ENCODE measurements at places on chromosomes 6 and 20.

DNA sequence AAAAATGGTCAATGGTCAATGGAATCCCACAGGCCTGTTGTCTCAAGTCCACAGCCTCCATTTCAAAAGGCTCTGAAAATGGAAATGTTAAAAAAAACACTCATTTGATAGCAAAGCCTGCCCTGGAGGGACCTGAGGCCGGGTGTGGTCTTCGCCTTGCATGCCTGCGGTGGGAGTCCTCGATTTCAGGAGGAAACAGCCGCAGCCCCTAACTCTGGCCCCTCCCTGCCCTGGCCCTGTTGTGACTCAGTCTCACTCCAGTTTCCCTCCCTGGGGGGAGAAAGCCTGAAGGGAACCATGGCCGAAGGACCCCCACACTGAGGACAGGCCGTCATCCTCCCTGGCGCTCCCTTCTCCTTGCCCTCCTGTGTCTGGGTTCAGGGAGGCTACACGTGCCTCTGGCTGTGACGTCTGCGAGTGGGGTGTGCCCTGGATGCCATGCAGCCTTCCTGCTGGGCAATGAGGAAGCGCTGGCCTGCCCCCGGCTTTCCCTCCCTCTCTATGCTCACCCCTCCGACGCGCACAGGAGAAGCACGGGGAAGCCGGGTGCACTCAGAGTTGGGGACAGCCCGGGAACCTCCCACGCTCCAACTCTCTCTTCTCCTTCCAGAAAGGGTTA, 9.2 kb downstream of the BHLHE23 start:
- DNase-seq: no peak
- H3K27ac ChIP-seq: no peak overlapping the region
- H3K27me3 ChIP-seq: peaks cover 88% of the 10 kb centered on the region
- H3K4me3 ChIP-seq: no peak overlapping the region
- no peaks in the 10 kb centered on the region for H3K36me3 ChIP-seq

DNA sequence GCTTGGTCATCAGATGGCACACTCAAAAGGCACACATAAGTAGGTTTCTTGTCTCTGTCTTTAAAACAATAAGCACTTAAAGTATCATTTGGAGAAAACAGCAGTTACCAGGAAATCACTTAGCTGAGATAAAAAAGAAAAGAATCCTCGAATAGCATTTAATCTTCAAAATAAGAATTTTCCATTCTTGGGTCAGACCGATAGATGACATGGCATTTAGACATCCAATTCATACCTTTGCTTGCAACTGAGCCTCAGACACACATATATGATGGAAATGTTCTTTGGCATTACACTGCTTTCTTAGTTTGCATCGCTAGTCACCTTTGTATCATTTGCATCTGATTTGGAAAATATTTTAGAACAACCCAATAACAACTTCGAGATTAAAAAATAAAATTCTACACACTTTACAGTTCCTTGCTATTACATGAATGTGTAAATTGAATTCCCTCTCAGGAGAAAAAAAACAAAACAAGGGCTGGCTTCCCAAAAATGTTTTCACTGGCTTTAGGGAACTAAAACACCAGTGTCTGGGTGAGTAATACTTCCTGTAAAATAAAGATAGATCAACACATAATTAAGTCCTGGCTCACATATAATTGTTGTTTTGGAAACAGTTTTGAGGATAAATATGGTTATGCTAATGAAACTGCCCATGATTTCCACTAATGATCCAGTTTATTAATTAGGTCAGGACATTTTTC, 1.3 kb upstream of the RNF217 start:
- DNase-seq: no peak
- H3K4me3 ChIP-seq: peak overlapping the region; percentile 89
- no peaks in the 10 kb centered on the region for H3K27me3 ChIP-seq
- H3K4me1 ChIP-seq: peaks cover 23% of the 10 kb centered on the region
- H3K36me3 ChIP-seq: no peaks in the 10 kb centered on the region
- H3K27ac ChIP-seq: peak overlapping the region; percentile 99

GRCh38 chr6:35359744-35360348, 17.5 kb downstream of the PPARD start:
- peak overlapping the region; percentile 55 for H3K27ac ChIP-seq
- H3K36me3 ChIP-seq: no peaks in the 10 kb centered on the region
- peaks cover 47% of the 10 kb centered on the region for H3K4me1 ChIP-seq
- no peaks in the 10 kb centered on the region for H3K27me3 ChIP-seq
- peak; percentile 83 for DNase-seq

- H3K4me1 ChIP-seq: no peaks in the 10 kb centered on the region
- DNase-seq: no peak
- H3K4me3 ChIP-seq: no peak overlapping the region
These were observed 318.6 kb upstream of the RUNX2 start for GRCh38 chr6:45009576-45009975.

DNA sequence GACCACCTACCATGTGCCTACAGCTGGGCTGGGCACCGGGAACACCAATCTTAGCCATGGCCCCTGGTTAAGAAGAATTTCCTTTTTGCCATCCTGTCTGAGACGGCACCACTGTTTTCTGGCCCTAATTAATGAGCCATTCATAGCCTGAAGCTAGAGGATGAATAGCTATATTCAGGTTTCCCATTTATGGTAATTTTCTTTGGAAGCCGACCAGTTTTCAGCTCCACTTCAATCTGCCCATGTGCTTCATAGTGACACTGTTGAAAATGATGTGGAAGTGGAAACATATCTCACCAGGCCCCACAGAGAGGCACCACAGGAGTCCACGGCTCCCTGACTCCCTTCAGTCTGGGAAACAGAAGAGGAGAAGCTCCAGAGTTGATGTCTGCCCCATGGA, 22.6 kb upstream of the ULBP3 start:
- H3K4me1 ChIP-seq: no peaks in the 10 kb centered on the region
- no peak overlapping the region for H3K4me3 ChIP-seq
- H3K27ac ChIP-seq: no peak overlapping the region
- no peaks in the 10 kb centered on the region for H3K36me3 ChIP-seq
- DNase-seq: no peak

DNA sequence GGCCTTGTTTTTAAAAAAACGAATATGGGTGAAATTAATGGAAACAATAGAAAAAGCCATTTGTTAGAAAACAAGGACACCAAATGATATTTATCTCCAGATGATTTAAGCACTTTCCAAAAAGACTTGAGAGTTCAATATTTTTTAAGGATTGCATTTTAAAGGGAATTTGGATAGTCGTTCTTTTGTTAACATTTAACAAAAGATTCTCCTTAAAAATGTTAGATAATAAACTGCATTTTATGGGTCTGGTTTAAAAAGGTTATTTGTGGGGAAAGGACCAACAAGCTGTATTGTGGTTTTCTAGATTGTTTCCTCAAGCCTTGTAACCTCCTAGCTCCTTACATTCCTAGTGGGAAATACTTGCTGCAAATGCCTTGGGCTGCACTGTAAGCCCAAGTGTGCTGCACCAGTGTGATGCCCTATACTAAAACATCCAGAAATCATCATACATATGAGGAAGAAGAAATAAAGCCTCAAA, 1.5 kb upstream of the PHIP start:
- DNase-seq: no peak
- peaks cover 27% of the 10 kb centered on the region for H3K4me1 ChIP-seq
- no peak overlapping the region for H3K4me3 ChIP-seq

- no peaks in the 10 kb centered on the region for H3K27me3 ChIP-seq
- no peak overlapping the region for H3K27ac ChIP-seq
- no peaks in the 10 kb centered on the region for H3K36me3 ChIP-seq
- DNase-seq: no peak
These were observed 161.6 kb downstream of the ADAT2 start for GRCh38 chr6:143288923-143289322.

GRCh38 chr6:134533991-134534390, 216.1 kb upstream of the SGK1 start:
- no peaks in the 10 kb centered on the region for H3K4me1 ChIP-seq
- no peaks in the 10 kb centered on the region for H3K27me3 ChIP-seq
- DNase-seq: no peak
- no peak overlapping the region for H3K4me3 ChIP-seq

DNA sequence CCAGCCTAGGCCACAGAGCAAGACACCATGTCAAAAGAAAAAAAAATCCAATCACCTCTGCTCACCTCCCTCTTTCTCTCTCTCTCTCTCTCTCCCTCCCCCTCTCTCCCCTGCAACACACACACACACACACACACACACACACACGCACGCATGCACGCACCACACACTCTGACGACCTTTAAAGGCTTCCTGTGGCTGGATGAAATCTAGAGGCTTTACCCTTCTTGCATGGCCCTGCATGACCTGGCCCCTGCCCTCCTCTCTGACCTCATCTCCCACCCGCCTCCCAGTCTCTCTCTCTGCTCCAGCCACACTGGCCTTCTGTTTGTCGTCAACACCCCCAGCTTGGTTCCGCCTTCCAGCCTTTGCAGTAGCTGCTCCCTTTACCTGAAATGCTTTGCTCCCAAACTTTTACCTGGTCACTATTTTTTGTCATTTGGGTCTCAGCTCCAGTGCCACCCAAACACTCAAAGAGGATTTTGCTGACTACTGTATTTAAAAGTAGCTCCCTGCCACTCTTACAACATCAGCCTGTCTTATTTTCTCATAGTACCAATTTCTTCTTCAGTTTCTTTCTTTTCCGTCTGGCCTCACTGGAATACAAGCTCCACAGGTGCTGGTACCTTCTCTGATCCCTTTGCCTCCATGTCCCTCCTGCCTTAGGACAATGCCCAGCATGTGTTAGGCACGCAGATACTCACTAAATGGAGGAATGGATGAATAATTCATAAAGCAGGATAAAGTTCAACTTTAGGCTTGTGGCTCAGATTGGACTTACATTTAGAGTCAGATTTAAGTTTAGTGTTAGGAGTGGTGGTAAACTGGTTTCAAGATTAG, 4.3 kb upstream of the LTA start:
- H3K4me3 ChIP-seq: no peak overlapping the region
- H3K4me1 ChIP-seq: no peaks in the 10 kb centered on the region
- H3K36me3 ChIP-seq: no peaks in the 10 kb centered on the region
- H3K27ac ChIP-seq: no peak overlapping the region
- no peak for DNase-seq
